ENCODE measurements at places on chromosomes 2 and 18. TPM values are rescaled to one million over a fixed set of nuclear protein-coding genes. Genes with fewer than 3 reads are reported as not detected.

The OR6B2 gene
- not detected for total RNA-seq

The GULP1 gene
- 27.5 TPM for total RNA-seq

The IL18R1 gene
- 1.0 TPM for total RNA-seq

The ERICH2 gene
- not detected for total RNA-seq

The C2orf80 gene
- not detected for total RNA-seq

The TTR gene
- total RNA-seq, result not detected

The SLC23A3 gene
- 1.0 TPM for total RNA-seq

Measured in A549 treated with Mapracorat at 1 μM for 4 hours (cell line).